ENCODE measurements at places on chromosomes 3 and 15. TPM values are rescaled to one million over a fixed set of nuclear protein-coding genes. Genes with fewer than 3 reads are reported as not detected.

CCDC9B gene
- 10.1 TPM for total RNA-seq

MESP1 gene
- not detected for total RNA-seq

BLM gene
- total RNA-seq, result 3.7 TPM

FAM107A gene
- total RNA-seq, result not detected

DCLK3 gene
- total RNA-seq, result not detected

ZNF385D gene
- 7.8 TPM for total RNA-seq

ECT2 gene
- 16.4 TPM for total RNA-seq

GRCh38 chr3:157412323-157412855 is 24.3 kb upstream of the PTX3 start:
- no peak for DNase-seq

- DNase-seq, result no peak
These were observed 129.9 kb downstream of the KLF13 start for GRCh38 chr15:31456354-31457060.

- no peak for DNase-seq
These were observed 54.8 kb upstream of the ACTC1 start for GRCh38 chr15:34850121-34850520.

DNA sequence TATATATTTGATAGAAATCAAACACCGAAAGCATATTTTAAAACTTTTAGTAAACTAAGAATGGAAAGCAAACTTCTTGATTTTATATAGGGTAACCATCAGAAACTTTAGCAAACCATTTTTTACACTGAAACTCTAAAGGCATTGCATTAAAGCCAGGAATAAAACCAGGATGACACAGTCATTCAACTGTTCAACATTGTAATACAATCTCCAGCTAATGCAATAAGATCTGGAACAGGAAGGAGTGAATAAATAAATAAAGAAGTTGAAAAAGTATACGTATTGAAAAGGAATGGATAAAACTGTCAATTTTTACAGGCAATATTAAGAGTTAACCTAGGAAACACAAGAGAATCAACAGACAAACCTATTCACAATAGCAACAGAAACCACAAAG is 181.9 kb upstream of the TTC14 start:
- no peak for DNase-seq

DNA sequence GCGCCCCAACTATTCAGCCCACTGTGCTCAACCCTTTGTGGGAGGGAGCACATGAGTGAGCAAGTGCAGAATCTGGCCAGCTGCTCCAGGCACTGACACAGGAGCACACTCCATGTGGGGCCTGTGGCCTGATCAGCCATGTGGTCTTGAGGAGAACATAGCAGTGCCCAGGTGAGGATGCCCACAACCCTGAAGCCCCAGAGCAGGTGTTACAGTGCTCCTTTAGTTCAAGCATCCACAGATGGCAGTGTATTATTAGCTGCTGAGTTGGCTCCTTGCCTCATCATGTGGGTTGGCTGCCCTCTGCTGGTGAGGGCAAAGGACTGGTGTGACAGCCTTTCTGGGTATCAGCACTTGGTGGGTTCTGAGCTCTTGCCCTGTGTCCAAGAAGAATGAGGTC is 1588.2 kb downstream of the SI start:
- DNase-seq, result no peak

DNA sequence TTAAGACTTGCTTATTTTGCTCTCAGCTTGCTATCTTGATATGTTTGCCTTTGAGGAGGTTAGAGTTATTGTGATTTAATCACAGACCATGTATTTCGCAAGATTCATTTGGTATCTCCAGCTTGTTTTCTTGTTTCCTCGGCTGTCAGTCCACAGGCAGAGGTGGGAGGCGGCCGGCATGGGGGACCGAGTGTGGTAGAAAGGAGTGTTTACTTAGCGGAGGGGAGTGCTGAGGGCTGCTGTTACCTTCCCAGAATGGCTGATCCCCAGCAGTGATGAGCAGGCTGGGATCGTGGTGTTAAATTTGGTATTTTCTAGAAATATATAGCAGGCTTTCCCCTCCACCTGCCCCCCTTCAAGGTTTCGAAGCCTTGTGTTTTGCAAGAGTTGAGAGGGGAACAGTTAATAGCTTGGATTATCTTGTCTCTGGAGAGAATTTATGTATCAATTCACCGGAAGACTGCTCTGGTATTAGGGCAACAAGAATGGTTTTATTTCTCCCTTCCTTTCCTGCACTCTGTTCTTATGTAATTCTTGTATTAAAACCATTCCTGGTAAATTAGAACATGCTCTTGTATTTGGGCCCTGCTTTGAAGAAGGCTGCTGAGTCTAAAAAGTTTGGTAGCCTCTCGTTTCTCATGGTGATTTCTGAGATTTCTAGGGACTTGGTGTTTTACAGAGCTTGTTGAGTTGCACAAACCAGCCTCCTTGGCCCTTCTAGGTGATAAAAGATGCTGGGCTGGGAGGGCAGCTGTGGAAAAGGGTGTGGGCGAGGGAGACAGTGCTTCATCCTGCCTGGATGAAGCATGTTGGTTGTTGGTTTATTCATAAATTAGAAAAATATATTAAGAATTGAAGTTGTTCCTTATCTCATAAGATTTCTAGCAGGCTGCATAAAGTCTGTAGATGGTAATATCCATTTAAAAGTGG is 151.4 kb downstream of the IGF1R start:
- no peak for DNase-seq

- no peak for DNase-seq
These were observed 115.3 kb downstream of the PLCH1 start for GRCh38 chr3:155629556-155629955.

- DNase-seq, result peak; percentile 37
These were observed 8.2 kb downstream of the DIPK2A start for GRCh38 chr3:143979813-143980212.

- DNase-seq, result no peak
These were observed 561 bp downstream of the SIDT1 start for GRCh38 chr3:113532698-113533533.

- peak; percentile 39 for DNase-seq
These were observed 152.1 kb upstream of the TBC1D5 start for GRCh38 chr3:17894434-17895060.
